ENCODE measurements at places on chromosomes 1 and 21. TPM values are rescaled to one million over a fixed set of nuclear protein-coding genes. Genes with fewer than 3 reads are reported as not detected.

MT1HL1 gene
- total RNA-seq: not detected

DNA sequence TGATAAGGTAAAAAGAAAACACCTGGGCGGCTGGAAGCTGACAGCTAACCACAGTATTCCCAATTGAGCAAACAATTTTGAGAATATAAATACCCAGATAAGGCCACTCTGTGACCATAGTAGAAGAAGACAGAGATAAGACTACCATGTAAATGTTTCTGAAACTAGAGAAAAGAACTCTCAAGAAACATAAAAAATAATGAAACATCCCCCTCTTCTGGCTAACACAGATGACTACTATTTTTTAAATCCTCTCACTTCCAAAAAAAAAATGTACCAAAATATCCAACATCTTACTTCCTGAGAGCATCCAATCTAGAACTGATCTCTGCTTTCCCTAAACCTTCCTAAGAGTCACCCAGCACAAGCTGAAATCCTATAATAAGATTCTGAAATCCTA, 125.9 kb downstream of the HFM1 start:
- DNase-seq: no peak

GRCh38 chr1:244137276-244137675, 86.2 kb downstream of the ZBTB18 start:
- DNase-seq: no peak

DNA sequence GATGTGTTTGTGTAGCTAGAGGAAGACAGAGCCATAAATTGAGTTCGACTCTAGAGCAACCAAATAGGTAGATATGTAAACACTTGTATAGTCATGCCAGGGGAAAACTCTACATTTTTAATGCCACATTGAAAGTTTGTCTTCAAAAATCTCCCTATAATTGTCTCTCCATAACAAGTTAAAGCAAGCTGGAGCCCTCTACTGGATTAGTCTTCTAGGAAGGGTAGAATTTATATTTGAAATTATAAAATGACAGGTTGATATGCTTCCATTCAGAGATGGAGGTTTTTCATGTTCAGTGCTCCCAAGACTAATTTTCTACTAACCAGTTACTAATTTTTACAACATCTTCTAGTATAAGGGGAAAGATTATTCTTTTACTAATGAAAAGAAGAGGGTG, 13.1 kb upstream of the COL24A1 start:
- no peak for DNase-seq

CD160 gene
- total RNA-seq: not detected
